ENCODE measurements at places on chromosomes 16 and 17.

- no peak for DNase-seq
Observed at GRCh38 chr16:2009164-2009711, 383 bp downstream of the ZNF598 start.

DNA sequence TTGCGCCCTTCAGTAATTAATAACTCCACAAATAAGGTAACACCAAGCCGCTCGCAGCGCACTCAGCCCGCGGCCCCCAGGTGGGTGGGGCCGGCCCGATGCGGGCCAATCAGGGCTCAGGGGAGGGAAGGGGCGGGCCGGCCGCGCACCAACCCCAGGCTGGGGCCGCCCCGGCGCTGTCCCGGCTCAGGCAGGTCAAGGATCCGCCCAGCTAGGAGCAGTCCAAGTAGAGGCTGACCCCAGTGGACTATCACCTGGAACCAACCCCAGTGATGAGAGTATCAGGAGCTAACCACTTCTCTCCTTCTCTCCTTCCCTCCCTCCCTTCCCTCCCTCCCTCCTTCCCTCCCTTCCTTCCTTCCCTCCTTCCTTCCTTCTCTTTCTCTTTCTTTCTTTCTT is 110.8 kb downstream of the C16orf78 start:
- no peak for DNase-seq

DNA sequence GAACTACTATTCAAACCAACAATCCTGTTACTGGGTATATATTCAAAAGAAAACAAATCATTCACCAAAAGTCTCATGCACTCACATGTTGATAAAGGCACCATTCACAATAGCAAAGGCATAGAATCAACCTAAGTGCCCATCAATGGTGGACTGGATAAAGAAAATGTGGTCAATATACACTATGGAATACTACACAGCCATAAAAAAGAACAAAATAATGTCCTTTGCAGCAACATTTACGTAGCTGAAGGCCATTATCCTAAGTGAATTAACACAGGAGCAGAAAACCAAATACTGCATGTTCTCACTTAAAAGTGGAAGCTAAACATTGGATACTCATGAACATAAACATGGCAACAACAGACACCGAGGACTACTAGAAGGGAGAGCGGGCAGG is 41.9 kb downstream of the KCNJ16 start:
- DNase-seq: no peak

- no peak for DNase-seq
Observed at GRCh38 chr16:2955779-2956578, 8.1 kb upstream of the KREMEN2 start.

- no peak for DNase-seq
Observed at GRCh38 chr16:56462064-56462796, 10.9 kb downstream of the OGFOD1 start.

- peak; percentile 70 for DNase-seq
Observed at GRCh38 chr17:44968225-44969143, at the start of gene C1QL1. C1QL1 (minus strand) TSS chr17:44968303; CDS start chr17:44968048, 255 bp downstream.

DNA sequence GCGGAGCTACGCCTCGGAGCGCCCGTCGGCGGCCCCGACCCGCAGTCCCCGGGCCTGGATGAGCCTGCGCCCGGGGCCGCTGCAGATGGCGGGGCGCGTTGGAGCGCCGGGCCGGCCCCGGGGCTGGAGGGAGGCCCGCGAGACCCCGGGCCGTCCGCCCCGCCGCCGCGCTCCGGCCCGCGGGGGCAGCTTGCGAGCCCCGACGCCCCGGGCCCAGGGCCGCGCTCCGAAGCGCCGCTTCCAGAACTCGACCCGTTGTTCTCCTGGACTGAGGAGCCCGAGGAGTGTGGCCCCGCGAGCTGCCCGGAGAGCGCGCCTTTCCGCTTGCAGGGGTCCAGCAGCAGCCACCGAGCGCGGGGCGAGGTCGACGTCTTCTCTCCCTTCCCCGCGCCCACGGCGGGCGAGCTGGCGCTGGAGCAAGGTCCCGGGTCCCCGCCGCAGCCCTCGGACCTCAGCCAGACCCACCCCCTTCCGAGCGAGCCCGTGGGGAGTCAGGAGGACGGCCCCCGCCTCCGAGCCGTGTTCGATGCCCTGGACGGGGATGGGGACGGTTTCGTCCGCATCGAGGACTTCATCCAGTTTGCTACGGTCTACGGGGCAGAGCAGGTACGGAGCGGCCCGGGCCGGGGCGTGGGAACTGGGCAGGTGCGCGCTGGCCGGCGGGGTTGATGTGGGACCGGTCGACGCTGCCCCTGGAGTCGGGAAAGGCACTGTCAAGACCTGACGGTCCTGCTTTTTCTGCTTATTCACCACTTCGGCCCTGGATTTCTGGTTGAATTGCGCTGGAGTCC is 861 bp downstream of the RAB11FIP3 start:
- DNase-seq: no peak

- DNase-seq: no peak
Observed at GRCh38 chr16:82082543-82083244, 47.6 kb downstream of the HSD17B2 start.

Data from stimulated activated CD8-positive, alpha-beta memory T cell treated with anti-CD3 and anti-CD28 coated beads, Interleukin-4, amount 100 ng/mL, for 1 hour (primary cell).